D721Med (cell line): ENCODE measurements at places on chromosomes 11 and 22.

DNA sequence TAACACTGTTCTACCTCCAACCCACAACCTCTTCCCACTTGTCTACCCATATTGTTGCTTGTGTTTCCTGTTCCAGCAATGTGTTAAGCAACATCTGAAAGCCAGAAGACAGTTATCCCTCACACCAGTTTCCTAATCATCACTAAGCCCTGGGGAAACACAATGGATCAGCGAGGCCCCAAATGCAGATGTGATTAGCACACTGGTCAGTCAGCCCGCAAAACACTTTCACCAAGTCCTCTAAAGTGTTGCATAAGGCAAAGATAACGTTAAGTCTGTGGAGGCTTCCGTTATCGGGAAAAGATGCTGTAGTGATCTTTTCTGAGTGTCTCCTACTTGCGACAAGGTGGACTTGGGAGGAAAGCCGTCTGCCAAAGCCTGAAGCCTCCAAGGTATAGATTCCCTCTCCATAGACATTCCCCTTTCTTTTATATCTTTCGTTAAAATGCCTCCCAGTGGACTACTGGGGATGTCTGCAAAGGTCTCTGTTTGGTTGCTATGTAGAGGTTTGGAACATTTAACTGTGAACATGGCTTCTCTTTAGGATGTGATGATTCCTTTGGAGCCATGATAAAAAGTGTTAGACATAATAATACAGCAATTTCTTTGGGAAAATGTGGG, at the start of gene MS4A3:
TSS of gene MS4A3 (plus strand) at position 317 of the 621 bp plus-strand sequence. CDS start 4,496 bp downstream, outside the sequence.
- no peak for DNase-seq

GRCh38 chr11:102564110-102564509, 33.6 kb upstream of the MMP7 start:
- no peak for DNase-seq

GRCh38 chr22:38523479-38523878, 17.4 kb upstream of the DDX17 start:
- no peak for DNase-seq

DNA sequence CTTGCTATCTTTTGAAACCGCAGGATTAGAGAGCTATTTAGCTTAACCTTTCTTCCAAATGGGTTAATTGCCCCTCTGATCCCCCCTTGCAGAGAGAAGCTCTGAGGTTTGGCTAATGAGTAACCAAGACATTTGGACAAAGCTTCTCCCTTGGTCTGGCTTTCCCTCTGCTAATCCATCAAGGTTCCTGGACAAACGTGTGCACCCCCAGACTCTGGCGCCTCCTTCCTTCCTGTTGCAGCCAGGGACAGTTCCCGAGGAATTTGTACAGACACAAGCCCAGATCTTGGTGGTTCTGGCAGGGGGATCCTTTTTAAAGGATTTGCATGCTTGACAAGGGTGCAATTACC, 1.6 kb downstream of the KIAA1671 start:
- DNase-seq, result no peak

GRCh38 chr22:25083807-25084200, 115.9 kb upstream of the CRYBB3 start:
- no peak for DNase-seq
